ENCODE measurements at places on chromosomes 11 and 22. TPM values are rescaled to one million over a fixed set of nuclear protein-coding genes. Genes with fewer than 3 reads are reported as not detected.
A peak's percentile ranks its signal among the peaks of the same experiment; 100 is the strongest.

GRCh38 chr11:123362186-123362585 is 67.9 kb upstream of the GRAMD1B start:
- H3K27ac ChIP-seq, result no peak overlapping the region
- H3K27me3 ChIP-seq, result peaks cover 60% of the 10 kb centered on the region
- DNase-seq, result no peak
- peaks cover 47% of the 10 kb centered on the region for H3K4me1 ChIP-seq
- peaks cover 9% of the 10 kb centered on the region for H3K36me3 ChIP-seq
- peak overlapping the region; percentile 8 for H3K4me3 ChIP-seq

GRCh38 chr22:40602231-40602630 is 34.3 kb downstream of the MRTFA start:
- no peak overlapping the region for H3K27ac ChIP-seq
- H3K4me3 ChIP-seq, result no peak overlapping the region
- H3K36me3 ChIP-seq, result no peaks in the 10 kb centered on the region

ZNF214 gene
- total RNA-seq, result not detected

OR56A1 gene
- total RNA-seq, result not detected

DNA sequence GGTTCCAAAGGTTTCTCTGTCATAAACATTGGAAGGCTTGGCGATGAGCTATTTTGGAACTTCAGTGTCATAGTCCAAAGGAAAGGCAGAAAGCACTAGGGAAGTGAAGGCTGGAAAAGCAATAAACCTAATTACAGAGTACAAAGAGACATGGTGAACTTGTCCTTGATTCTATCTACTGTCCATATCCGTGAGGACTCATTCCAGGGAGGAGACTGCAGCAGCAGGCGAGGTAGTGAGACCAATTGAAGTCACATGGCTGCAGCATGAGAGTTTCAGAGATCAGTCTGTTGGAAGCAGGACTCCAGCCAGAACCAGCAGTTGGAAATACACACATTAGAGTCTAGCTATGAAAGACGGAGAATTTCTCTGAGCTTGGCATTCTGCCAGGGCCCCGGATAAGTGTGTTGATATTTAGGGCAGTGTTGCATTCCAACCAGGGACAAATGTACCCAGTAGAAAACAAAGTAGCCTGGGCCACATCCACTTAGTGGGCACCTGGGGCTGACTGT is 54.1 kb upstream of the ARHGAP42 start:
- H3K36me3 ChIP-seq, result no peaks in the 10 kb centered on the region
- no peak for DNase-seq
- H3K4me1 ChIP-seq, result no peaks in the 10 kb centered on the region
- H3K27ac ChIP-seq, result no peak overlapping the region
- H3K4me3 ChIP-seq, result no peak overlapping the region

- DNase-seq, result no peak
- H3K4me3 ChIP-seq, result peak overlapping the region; percentile 20
- peaks cover 96% of the 10 kb centered on the region for H3K4me1 ChIP-seq
- H3K27ac ChIP-seq, result peak overlapping the region; percentile 97
- no peaks in the 10 kb centered on the region for H3K27me3 ChIP-seq
Observed at GRCh38 chr11:64771861-64772260, 6.5 kb downstream of the SF1 start.

DNA sequence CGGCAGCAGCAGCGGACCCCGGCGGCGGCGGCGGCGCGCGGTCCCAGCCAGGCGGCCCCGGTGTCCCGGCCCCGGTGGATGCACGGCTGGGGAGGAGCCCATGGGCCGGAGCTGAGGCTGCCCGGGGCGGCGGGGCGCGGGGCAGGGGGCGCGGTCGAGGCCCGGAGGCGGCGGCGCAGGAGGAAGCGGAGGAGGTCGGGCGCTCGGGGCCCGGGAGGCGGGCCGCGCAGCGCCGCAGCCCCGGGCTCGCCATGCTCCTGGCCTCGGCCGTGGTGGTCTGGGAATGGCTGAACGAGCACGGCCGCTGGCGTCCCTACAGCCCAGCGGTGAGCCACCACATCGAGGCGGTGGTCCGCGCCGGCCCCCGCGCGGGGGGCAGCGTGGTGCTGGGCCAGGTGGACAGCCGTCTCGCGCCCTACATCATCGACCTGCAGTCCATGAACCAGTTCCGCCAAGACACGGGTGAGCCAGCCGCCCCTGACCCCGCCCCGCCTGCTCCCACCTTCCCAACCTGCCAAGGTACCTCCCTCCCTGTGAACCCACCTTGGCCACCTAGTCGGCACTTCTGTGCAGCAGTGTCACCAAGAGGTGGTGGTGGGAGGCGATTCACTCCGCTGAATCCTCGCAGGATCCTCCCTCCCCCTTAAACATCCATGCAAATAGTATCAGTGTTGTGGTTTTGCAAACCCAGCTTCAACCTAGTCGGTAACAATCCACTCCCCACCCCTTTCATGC is 580 bp downstream of the DTX4 start:
- peaks cover 26% of the 10 kb centered on the region for H3K4me1 ChIP-seq
- peaks cover 23% of the 10 kb centered on the region for H3K27me3 ChIP-seq
- H3K27ac ChIP-seq, result no peak overlapping the region
- peak overlapping the region; percentile 86 for H3K4me3 ChIP-seq
- no peaks in the 10 kb centered on the region for H3K36me3 ChIP-seq

MPZL2 gene
- 10.1 TPM for total RNA-seq

GRCh38 chr11:16239141-16240105 is 116.9 kb downstream of the SOX6 start:
- no peak for DNase-seq
- no peaks in the 10 kb centered on the region for H3K36me3 ChIP-seq
- H3K4me1 ChIP-seq, result no peaks in the 10 kb centered on the region

GRCh38 chr11:81072273-81072672 is 1631.4 kb upstream of the TENM4 start:
- no peak overlapping the region for H3K4me3 ChIP-seq
- H3K4me1 ChIP-seq, result no peaks in the 10 kb centered on the region
- H3K27me3 ChIP-seq, result no peaks in the 10 kb centered on the region
- H3K27ac ChIP-seq, result no peak overlapping the region

MS4A4E gene
- not detected for total RNA-seq

- DNase-seq, result peak; percentile 0
- H3K27me3 ChIP-seq, result no peaks in the 10 kb centered on the region
- no peak overlapping the region for H3K4me3 ChIP-seq
- no peaks in the 10 kb centered on the region for H3K36me3 ChIP-seq
- H3K4me1 ChIP-seq, result peaks cover 15% of the 10 kb centered on the region
- H3K27ac ChIP-seq, result no peak overlapping the region
Observed at GRCh38 chr11:2777871-2778629, 78.3 kb upstream of the KCNQ1OT1 start.

SUSD2 gene
- 0.60 TPM for total RNA-seq

GRCh38 chr11:126440792-126441514 is 85.5 kb downstream of the ST3GAL4 start:
- peak; percentile 83 for DNase-seq
- no peaks in the 10 kb centered on the region for H3K4me1 ChIP-seq
- H3K27me3 ChIP-seq, result no peaks in the 10 kb centered on the region
- no peak overlapping the region for H3K4me3 ChIP-seq

DNA sequence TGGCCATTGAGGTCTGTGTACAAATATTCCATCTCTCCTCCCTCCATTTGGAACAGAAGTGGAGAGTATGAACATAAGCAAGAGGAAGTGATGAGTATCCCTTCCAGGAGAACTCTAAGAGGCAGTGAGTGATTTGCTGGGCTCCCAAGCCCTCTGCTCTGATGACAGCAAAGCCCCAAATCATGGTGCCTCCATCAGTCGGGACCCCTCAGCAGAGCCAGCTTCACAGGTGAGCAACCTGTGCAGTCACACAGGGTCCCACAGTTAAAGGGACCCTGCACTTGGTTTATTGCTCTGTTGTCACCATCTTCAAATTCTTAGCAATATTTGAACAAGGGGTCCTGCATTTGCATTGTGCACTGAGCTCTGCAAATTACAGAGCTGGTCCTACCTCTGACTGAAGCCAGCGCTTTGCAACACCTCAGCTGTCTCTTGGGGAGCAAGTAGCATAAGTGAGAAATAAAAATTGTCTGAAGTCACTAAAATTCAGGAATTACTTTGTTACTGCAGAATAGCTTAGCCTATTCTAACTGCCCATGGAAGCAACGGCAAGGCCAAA is 466.4 kb downstream of the MN1 start:
- H3K27me3 ChIP-seq, result peaks cover 24% of the 10 kb centered on the region
- no peaks in the 10 kb centered on the region for H3K4me1 ChIP-seq
- no peak for DNase-seq
- H3K27ac ChIP-seq, result no peak overlapping the region

SLC17A6 gene
- total RNA-seq, result not detected

DNA sequence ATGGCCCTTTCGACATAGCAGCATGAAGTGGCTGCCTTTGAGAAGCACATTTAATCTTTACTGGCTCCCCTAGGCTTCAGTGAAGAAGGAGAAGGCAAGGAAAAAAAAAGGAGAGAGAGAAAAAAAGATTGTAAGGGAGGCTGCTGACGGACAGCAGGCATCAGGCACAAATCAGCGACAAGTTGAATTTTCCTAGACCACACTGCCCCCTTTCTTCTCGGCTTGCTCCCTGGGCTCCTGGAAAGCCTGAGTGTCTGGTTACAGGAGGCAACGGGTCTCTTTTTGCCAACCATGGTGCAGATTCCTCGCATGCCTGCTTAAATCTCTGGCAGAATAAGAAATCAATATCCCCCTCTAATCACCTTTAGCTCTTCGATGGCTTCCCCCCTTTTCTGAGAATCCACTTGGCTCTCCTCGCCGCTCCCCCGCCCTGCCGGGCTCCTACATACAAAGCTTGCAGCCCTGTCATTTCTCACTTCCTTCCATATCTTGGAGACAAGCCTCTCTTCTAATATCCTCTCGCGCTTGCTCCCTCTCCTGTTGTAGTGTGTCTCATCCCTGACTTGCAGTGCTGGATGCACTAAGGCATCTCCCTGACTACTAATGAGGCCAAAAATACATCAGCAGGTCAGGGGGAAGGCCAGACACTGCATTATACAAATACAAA is 14.3 kb downstream of the BLID start:
- peaks cover 15% of the 10 kb centered on the region for H3K27me3 ChIP-seq
- no peak overlapping the region for H3K27ac ChIP-seq
- H3K4me3 ChIP-seq, result no peak overlapping the region
- no peaks in the 10 kb centered on the region for H3K36me3 ChIP-seq
- peaks cover 7% of the 10 kb centered on the region for H3K4me1 ChIP-seq

DNA sequence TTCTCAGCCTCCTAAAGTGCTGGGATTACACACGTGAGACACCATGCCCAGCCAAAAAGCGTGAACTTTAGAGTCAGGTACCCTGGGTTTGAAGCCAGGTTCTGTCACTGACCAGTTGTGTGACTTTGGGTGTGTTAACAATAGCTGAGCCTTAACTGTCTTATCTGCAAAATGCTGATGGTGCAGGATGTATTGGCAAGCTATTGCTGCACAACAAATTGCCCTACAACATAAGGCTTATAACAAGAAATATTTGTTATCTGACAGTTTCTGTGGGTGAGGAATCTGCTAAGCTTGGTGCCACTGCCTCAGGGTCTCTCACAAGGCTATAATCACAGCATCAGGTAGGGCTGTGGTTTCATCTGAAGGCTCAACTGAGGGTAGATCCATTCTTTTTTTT is 21.9 kb downstream of the SYNGR1 start:
- H3K4me3 ChIP-seq, result no peak overlapping the region
- DNase-seq, result no peak

DNA sequence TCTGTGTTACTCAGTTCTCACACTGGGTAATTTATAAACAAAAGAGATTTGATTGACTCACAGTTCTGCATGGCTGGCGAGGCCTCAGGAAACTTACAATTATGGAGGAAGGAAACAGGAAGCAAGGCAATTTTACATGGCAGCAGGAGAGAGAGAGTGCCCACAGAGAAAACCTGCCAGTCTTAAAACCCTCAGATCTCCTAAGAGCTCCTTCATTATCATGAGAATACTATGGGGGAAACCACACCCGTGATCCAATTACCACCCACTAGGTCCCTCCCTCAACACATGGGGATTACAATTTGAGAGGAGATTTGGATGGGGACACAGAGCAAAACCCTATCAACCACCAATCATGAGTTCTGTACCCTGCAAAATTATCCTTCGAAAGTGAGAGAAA is 1180.8 kb downstream of the JRKL start:
- H3K4me1 ChIP-seq, result no peaks in the 10 kb centered on the region
- DNase-seq, result no peak
- no peak overlapping the region for H3K4me3 ChIP-seq
- no peak overlapping the region for H3K27ac ChIP-seq

DNA sequence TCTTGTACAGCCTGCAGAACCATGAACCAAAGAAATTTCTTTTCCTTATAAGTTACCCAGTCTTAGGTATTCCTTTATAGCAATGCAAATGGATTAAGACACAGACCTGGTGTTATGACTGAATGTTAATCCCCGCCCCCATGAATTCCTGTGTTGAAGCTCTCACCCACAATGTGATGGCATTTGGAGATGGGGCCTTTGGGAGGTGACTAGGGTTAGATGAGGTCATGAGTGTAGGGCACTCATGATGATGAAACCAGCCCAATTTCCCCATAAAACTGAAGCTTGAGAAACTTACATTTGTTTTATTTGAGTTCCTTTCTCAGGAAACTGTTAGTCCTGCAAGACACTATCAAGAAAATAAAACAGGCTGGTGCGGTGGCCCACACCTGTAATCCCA is 115.8 kb upstream of the THY1 start:
- no peak overlapping the region for H3K27ac ChIP-seq
- peaks cover 2% of the 10 kb centered on the region for H3K27me3 ChIP-seq
- no peak overlapping the region for H3K4me3 ChIP-seq
- DNase-seq, result no peak
- H3K4me1 ChIP-seq, result peaks cover 2% of the 10 kb centered on the region
- H3K36me3 ChIP-seq, result no peaks in the 10 kb centered on the region

DNA sequence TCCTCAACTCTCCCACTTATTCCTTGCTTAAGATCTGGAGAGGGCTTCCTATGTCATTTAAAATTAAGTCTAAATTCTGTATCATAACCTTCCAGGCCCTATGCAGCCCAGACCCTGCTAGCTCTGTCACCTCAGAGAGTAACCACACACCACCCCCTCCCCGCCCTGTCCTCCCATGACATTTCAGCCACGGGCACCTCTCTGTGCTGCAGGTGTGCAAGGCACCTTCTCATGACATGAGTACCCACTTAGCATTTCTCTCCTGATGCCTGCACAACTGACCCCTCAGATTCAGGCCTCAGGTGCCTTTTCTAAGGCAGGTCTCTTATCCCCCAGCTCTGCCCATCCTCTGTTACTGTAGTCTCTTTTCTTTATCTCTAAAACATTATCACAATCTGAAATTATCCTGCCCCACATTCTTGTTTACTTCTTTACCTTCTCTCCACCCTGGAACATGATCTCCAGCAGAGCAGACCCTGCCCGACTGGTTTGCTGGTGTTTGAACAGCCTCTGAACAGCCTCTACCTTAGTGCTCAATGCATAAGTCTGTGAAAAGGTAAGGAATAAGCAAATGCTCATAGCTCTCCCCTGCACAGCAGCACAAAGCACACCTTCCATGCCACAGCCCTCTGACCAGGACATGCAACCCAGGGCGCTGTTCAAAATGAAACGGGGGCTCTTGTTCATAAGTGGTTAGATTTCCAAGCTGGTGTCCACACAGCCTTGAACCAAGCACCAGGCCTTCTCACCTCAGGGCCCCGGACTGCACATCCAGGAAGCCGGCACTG is 196.1 kb upstream of the B3GAT1 start:
- H3K27me3 ChIP-seq, result peaks cover 20% of the 10 kb centered on the region
- no peaks in the 10 kb centered on the region for H3K36me3 ChIP-seq
- no peak overlapping the region for H3K4me3 ChIP-seq
- no peaks in the 10 kb centered on the region for H3K4me1 ChIP-seq
- H3K27ac ChIP-seq, result no peak overlapping the region
- DNase-seq, result no peak

Data from activated T-cell treated with anti-CD3 and anti-CD28 coated beads, Interleukin-2, amount 50 U/mL, for 72 hours (primary cell).